ENCODE measurements at places on chromosomes 3 and 15.

DNA sequence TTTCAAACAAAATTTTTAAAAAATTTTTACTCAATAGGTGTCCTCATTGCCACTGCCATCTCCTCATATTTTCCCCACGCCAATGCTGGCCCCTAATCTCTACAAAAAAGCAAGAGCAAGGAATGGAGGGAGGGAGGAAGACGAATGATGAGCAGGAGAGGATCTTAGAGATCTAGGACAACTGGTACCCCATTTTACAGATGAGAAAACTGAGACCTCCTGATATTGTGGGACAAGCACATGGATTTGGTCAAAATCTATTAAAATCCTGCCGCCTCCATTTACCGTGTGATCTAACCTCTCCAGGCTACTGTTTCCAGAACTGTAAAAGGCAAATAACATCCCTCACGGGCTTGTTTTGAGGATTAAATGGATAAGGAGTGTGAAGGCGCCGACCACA is 4.6 kb downstream of the HEG1 start:
- no peak for DNase-seq

DNA sequence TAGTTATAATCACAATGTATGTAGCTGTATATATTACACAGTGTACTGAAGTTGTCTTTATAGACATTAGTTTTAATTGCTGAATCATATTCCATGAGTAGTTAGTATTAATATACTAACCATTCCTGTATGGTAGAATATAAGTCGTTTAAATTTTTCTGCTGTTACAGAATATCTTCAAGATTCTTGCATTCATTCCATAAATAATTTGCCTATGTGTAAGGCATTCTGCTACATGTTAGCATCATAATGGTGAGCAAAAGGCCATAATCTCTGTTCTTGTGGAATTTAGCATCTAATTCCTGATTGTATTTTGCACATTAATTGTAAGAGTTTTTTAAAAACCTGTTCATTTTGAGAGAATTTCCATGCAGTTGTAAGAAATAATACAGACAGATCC is 14.1 kb downstream of the GYG1 start:
- DNase-seq, result no peak

DNA sequence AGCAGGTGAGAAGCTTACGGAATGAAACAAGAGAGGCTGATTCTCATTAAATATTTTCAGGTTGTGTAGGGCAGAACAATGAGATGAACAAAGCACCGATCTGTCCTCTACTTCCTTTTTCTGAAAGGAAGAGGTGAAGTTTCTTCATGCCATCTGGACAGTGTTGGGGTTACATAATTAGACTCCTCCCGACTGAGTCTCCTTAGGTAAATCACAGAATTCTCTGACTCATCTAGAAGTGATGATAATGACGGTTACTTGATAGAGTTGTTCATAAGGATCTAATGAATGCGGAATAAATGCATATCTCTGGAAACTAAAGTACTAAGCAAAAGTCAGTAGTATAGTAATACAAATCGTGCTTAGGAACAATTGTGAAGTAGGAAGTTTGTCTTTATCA is 21.2 kb downstream of the CRTC3 start:
- peak; percentile 61 for DNase-seq

- DNase-seq, result peak; percentile 91
These were observed 300.4 kb upstream of the STT3B start for GRCh38 chr3:31232055-31233025.

GRCh38 chr3:70606018-70606417 is 293.6 kb upstream of the MDFIC2 start:
- no peak for DNase-seq

DNA sequence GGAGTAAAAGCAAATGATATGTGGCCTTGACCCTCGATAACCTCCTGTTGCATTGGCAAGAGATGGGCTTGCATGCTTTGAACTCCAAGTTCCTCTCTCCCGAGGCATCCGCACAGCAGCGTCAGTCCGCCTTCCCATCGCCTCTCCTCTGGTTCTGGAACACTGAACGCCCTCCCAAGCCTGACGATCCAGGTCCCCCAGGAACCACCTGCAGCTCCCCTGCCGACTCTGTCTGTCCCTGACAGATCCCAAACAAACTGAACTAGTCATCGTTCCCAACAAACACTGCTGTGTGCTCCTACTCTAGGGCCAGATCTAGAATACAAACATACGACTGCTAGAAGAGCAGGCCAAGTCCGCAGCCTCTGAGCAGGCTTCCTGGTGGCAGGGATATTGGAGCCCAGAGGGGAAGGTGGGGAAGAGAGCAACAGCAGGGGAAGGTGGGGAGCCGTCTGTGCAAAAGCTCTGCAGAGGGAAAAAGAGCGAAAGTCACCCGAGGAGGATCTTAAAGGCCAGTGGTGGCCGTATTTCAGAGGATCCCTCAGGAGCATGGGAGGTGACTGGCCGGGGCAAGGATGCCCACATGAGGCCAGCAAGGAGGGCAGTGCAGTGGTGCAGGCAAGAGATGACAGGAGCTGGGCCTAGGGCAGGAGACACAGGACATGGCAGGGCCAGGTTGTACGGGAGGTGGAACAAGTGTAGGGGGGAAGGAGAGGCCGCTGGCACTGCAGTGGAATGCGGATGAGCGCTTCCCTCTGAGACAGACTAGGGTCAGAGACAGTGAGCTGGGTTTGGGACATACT is 50.8 kb downstream of the PCSK6 start:
- DNase-seq, result no peak

- DNase-seq, result no peak
These were observed 588 bp downstream of the SLC6A1 start for GRCh38 chr3:10992943-10993728.

- DNase-seq, result no peak
These were observed 1124.8 kb downstream of the SI start for GRCh38 chr3:163953526-163953925.

GRCh38 chr3:108178676-108179075 is 43.5 kb downstream of the IFT57 start:
- no peak for DNase-seq

GRCh38 chr3:7293286-7293685 is 432.4 kb downstream of the GRM7 start:
- no peak for DNase-seq

GRCh38 chr3:178001670-178002101 is 534.5 kb upstream of the KCNMB2 start:
- peak; percentile 84 for DNase-seq

DNA sequence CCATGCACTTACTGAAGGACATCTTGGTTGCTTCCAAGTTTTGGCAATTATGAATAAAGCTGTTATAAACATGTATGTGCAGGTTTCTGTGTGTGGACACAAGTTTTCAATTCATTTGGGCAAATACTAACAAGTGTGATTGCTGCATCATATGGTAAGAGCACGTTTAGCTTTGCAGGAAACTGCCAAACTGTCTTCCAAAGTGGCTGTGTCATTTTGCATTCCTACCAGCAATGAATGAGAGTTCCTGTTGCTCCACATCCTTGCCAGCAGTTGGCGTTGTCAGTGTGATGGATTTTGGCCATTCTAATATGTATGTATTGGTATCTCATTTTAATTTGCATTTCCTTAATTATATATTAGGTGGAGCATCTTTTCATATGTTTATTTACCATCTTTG is 280.1 kb downstream of the SV2B start:
- DNase-seq, result no peak

Measured in inflammatory macrophage (primary cell).